ENCODE measurements at places on chromosomes 5 and 9. TPM values are rescaled to one million over a fixed set of nuclear protein-coding genes. Genes with fewer than 3 reads are reported as not detected.

The DNM1 gene
- total RNA-seq, result 0.33 TPM

The POLR1E gene
- 16.4 TPM for total RNA-seq

The SLC25A48 gene
- total RNA-seq, result not detected

The RANBP17 gene
- total RNA-seq, result 16.3 TPM

The PDZD2 gene
- 2.6 TPM for total RNA-seq

The PCDHB5 gene
- 1.7 TPM for total RNA-seq

The HAND1 gene
- total RNA-seq, result not detected

The DOCK2 gene
- total RNA-seq, result 0.17 TPM

The FBP2 gene
- total RNA-seq, result not detected

The SLC36A2 gene
- total RNA-seq, result not detected
